ENCODE measurements at places on chromosomes 2 and 18.

- no peak for DNase-seq
Measured at GRCh38 chr2:84889332-84889731, 8.4 kb upstream of the TRABD2A start.

- DNase-seq: no peak
Measured at GRCh38 chr2:20221555-20221973, 3.4 kb downstream of the SDC1 start.

DNA sequence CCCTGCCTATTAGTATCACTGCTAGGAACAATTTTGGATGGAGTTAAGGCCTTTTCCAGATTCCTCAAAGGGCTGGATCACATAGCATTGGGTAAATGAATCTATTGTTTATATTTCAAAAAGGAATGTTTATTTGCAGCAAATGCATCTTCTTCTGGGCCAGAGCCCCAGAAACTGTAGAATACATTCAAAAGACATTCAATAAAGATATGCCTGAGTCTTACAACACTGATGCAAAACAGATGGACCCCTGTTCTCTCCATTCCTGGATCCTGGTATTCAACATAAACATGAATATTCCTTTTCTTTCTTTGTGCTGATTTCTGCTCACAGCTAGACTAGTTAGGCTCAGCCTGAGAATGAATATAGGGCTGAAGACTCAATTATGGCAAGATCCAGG lies 227.2 kb upstream of the KLHL29 start:
- DNase-seq: no peak

GRCh38 chr2:160679686-160680085 lies 186.1 kb upstream of the RBMS1 start:
- DNase-seq: no peak

DNA sequence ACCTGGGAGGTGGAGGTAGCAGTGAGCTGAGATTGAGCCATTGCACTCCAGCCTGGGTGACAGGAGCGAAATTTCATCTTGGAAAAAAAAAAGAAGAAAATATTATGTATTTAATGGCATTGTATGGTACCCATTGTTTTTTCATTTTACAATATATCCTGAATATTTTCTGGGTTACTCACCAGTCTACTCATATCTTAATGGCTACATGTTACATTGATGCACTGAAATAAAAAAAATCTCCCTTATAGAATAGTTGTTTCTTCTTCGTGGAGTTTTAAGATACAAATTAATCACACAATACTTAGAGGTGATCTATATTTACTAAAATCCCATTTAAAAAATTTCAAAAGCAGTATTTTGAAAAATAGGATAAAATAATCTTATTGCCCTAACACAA lies 66.3 kb upstream of the XPO1 start:
- DNase-seq: no peak

GRCh38 chr2:37109523-37109922 lies 25.2 kb downstream of the GPATCH11 start:
- no peak for DNase-seq

- no peak for DNase-seq
Measured at GRCh38 chr18:37341016-37341415, 224.6 kb downstream of the CELF4 start.

DNA sequence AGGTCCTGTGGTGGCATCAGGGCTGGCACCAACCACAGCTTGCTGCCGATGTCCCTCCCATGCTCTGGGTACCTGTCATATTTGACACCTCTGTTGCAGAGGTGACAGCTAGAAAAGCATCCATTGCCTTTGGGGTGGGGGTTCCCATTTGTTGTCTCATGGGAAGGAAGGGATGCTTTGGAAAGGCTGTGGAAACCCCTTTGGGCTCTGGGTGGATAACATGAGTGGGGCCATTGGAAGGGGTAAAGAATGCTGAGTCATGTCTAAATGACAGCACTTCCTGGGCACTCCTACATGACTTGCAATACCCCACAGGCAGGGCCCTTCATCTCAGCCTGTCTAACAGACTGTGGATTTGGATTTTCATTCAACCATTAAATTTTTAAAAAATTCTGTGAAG lies 27.8 kb downstream of the CTIF start:
- no peak for DNase-seq

DNA sequence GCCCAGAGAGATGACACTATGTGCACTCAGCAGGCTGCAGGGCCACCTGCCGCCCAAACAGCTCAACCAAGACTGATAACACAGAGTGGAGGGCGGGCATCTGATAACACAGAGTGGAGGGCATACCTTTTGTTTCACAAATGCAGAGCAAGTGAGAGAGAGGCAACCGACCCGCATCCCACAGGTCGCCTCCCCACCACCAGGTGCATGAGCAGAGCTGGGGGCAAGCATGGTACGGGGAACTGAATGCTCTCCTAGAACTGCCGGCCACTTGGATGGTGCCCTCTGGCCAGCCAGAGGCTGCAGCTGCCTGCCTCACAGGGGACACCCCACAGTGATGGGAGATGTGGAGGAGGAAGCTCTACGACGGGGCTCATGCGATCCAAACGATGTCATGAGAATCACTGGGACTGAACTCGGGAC lies 49.5 kb downstream of the ANO7 start:
- DNase-seq: peak; percentile 3

DNA sequence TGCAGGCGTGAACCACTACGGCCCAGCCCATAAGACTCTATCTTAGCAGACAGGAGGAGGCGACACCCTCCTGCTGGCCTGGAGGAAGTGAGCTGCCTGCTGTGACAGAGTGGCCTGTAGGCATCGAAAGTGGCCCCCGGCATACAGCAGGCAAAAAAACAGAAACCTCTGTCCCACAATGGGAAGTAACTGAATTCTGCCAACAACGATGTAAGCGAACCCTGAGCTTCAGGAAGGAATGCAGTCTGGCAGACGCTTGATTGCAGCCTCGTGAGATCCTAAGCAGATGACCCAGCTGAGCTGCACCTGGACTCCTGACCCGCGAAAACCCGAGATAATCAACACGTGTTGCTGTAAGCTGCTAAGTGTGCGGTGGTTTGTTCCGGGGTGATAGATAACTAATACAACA lies 13.6 kb downstream of the MRO start:
- DNase-seq: no peak

DNA sequence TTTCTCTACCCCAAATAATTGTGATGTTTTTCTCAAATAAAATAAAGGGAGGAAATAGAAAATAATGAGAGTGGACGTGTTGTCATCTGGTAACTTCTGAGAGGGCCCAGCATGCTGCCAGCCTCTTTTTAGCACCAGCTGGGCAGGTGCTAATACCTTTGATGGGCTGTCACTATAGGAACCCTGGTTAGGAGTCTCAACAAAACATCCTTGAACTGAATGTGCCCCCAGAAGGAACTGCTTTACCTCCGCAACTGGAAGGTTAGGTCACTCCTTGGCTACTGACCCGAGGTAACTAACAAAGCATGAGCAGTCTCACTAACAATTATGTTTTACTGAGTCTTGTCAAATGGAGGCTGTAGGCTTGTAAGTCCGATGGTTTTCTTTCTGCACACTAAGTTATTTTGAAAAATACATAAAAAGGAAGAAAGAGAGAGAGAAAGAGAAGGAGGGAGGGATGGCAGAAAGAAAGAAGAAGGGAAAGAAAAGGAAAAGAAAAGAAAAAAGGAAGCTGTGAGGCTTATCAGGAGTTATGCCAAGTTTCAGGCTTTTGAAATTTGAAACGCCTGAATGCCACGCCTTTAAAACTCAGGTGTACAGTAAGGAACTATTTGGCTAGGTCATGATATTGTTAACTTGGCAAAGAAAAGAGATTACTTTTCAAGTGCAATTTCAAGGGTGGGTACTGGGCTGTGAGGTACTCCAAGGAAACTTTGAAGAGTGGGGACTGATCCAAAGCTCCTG lies 91.0 kb downstream of the TGIF1 start:
- no peak for DNase-seq

DNA sequence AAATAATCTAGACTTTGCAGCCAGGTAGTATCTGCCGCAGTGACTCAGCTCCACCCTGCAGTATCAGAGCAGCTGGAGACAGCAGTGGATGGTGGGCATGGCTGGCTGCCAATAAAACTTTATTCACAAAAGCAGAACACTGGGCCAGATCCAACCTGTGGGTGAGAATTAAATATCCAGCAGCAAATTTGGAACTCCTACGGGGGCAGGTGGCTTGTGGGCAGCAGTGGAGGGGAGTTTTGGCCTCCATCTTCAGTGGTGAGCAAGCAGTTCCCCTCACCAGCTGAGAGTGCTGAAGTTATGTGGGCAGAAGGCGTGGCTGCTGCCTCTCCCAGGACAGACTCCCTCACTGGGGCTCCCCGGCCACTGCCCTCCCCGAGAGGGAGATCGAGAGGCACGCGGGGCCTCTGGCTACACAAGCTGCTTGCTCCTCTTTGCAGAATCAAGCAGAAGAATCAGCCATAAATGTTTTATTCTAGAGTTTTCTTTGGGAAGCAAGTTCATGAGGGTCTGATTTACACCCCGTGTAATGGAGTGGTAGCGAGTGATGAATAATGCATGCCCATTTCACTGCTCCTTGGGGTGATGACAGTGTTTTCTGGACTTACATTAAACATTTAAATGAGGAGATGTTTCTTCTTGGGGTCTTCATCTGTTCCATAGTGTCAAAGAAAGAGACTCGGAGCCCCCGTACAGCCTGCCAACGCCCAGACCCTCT lies 204.3 kb downstream of the SEPTIN10 start:
- DNase-seq: no peak

All from NCI-H1092 treated with DMSO at 0.1 percent for 48 hours (cell line).